ENCODE measurements at places on chromosomes 12 and 14. TPM values are rescaled to one million over a fixed set of nuclear protein-coding genes. Genes with fewer than 3 reads are reported as not detected.

DNA sequence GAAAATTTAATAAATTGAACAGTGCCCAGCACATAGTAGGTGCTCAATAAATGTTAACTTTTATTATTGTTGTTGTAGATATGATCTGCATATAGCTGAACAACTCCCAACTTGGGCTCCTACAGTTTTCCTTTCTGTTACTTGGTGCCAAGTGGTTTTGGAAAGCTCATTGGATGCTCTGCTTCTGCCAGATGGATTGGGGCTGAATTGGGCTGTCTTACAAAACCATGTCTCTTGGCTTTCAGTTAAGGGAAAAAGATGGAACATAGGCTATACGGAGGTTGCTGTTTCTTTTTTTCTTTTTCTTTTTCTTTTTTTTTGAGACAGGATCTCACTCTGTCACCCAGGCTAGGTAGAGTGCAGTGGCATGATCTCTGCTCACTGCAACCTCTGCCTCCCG lies 140.7 kb upstream of the PWP1 start:
- no peak for DNase-seq

DNA sequence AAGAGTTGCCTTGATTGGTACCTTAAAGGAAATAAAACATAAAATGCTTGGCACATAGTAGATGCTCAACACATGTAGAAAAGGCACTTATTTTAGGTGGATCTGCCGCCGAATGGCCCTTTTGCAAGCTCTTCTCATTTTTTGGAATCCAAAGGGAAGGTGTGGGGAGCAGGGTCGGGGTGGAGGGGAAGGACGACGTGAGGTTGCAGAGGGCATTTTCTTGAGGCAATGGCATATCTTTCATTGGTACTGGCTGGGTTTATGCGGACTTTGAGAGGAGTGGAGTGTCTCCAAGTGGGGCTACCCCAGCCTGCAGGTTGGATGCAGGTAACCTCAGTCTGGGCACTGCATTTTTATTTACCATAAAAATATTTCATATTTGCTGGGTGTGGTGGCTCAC lies 8.1 kb downstream of the RTL1 start:
- DNase-seq, result no peak

DNA sequence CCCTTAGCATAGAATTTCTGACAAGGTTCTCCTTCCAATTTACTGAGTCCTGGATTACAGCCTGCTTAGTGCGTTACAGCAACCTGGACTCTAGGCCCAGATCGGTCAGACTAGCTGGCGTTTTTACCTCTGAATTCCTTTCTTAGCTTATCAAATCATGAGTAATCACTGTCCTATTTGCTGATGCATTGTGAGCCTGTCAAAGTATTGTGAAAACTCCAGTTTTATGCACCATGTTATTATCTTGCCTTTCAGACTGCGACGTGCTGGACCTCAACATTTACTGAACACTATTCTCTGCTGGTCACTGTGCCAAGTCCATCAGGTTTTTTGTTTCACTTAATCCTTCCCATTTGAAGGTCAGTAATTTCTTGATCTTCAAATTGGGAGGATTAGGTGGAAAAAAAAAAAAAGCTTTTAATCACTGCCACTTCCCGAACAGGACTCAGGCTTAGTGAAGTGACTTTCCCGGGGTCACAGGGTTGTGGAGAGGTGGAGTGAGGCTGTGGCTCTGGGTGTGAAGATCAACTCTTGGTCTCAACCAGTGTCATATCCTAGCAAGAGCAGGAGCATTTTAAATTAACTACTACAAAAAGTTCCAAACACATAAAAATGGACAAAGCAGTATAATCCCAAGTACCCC lies 31.2 kb downstream of the FBXO21 start:
- DNase-seq, result no peak

Gene TAC3
- total RNA-seq, result not detected

GRCh38 chr14:70832561-70833305 lies 23.4 kb upstream of the MAP3K9 start:
- no peak for DNase-seq

GRCh38 chr14:99239661-99240092 lies 32.3 kb downstream of the BCL11B start:
- no peak for DNase-seq

Gene CLEC9A
- not detected for total RNA-seq

GRCh38 chr12:20631711-20632110 lies 63.4 kb upstream of the SLCO1C1 start:
- no peak for DNase-seq

GRCh38 chr14:104109731-104110361 lies 24.3 kb downstream of the ASPG start:
- no peak for DNase-seq

DNA sequence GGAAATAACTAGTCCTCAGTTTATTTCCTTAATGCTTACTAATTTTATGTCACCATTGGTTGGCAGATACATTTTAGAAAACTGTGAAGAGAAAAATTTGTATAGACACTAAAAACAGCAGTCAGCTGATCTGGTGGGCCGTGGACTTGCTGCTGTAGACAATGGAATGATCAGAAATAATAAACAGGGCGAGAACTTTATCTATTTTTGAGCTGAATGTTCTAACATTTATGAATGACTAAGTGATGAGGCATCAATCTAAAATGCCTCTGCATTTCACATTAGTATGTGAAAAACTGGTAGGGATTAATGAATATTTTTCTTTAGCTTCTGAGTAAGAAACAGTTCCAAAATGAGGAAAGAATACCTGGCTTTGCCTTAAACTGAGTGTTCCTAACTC lies 24.8 kb upstream of the PKP2 start:
- peak; percentile 42 for DNase-seq

GRCh38 chr12:120102189-120103043 lies 14.1 kb downstream of the RAB35 start:
- DNase-seq, result no peak

GRCh38 chr12:27802511-27802910 lies 22.5 kb upstream of the MANSC4 start:
- no peak for DNase-seq

Gene MOK
- 6.1 TPM for total RNA-seq

DNA sequence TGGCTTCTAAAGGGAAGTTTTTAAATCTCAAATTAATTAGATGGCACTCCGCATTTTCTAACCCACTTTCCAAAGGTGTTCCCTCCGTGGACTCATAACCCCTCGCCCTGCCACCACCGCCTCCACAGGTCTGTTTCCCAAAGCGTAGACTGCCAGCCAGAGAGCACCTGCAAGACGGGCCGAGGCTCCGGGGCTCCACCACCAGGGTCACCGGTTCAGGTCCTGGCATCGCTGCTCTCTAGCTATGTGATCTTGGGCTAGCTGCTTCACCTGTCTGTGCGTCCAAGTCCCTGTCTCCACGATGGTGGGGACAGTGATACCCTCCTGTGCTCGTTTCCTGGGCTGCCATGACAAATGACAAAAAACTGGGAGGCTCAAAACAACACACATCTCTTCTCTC lies 11.5 kb downstream of the RIMBP2 start:
- no peak for DNase-seq

GRCh38 chr14:101364503-101365328 lies 196.6 kb upstream of the DIO3 start:
- DNase-seq, result no peak

GRCh38 chr12:108691998-108692808 lies 39.1 kb downstream of the CORO1C start:
- peak; percentile 59 for DNase-seq

- DNase-seq, result no peak
These were observed 19.1 kb downstream of the TUNAR start for GRCh38 chr14:95895720-95896119.

Gene PLCZ1
- not detected for total RNA-seq

- DNase-seq, result no peak
These were observed 222.9 kb upstream of the LMO3 start for GRCh38 chr12:16828891-16829290.
